ENCODE measurements at places on chromosomes 12 and 14.

DNA sequence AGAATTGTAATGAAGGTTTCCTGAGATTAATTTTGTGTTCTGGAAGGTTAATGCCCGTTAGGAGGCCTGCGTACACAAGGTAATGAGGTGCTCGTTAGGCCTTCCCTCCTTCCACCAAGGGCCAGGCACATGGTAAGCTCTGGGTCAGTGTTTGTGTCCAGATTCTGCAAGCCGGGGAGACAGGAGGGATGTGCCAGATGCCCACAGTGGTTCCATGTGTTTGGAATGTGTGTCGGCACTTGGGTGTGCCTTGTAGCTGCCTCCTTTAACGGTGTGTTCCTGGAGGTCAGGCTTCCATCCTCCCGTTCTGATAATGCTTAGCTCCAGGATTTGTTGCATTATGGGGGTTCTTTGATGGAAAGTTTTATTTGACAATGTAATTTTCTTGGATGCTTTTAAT, 5.7 kb downstream of the TRAF3 start:
- DNase-seq: no peak

GRCh38 chr12:122394626-122395194, 27.8 kb downstream of the CLIP1 start:
- no peak for DNase-seq

- no peak for DNase-seq
Measured at GRCh38 chr12:117580718-117581062, 219.3 kb upstream of the NOS1 start.

DNA sequence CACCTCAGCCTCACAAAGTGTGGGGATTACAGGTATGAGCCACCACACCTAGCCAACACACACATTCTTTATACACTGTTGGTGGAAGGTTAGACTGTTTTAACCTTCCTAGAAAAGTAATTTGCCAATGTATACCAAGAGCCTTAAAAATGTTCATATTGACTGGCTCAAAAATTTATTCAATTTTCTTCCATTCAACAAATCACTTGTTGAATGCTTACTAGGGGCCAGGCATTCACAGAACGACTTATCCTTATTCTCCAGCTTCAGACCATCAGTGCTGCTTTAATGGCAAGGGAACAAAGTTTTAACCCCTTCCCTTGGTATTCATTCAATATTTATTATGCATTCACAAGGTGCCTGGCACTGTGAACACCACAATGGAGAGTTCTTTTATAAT, 3.0 kb downstream of the NR2C1 start:
- DNase-seq: no peak
